ENCODE measurements at places on chromosomes 7 and 10. TPM values are rescaled to one million over a fixed set of nuclear protein-coding genes. Genes with fewer than 3 reads are reported as not detected.

SYCE1 gene
- total RNA-seq, result not detected

ESYT2 gene
- total RNA-seq, result 83.6 TPM

FFAR4 gene
- not detected for total RNA-seq

ADO gene
- 17.5 TPM for total RNA-seq
